ENCODE measurements at places on chromosomes 2 and 18.

DNA sequence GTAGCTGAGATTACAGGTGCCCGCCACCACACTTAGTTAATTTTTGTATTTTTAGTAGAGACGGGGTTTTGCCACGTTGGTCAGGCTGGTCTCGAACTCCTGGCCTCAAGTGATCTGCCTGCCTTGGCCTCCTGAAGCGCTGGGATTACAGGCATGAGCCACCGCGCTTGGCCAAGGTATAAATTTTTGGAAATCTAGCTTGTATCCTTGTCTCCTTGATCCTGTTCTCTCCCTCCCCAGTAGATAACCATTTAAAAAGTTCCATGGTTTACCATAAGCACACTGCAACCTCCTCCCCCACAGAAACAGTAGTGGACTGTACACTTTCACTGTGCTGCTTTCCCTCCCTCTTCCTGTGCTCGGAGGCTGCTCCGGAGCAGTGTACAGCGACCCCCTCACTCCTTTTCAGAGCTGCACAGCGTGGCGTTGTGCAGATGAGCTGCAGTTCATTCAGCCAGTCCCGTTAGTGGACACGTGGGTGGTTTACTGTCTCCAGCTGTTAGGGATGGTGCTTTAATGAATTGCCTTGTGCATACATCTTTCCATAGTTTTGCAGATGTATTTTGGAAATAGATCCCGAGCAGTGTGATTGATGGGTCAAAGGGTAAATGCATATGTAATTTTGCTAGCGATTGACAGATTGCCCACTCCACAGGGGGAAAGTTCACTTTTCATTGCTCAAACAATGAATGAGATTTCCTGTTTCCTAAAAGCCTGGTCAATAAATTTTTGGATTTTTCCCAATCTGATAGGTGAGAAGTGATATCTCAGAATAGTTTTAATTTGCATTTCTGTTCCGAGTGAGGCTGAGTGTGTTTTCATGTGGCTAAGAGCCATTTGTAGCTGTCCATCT is 14.8 kb downstream of the ASB1 start:
- DNase-seq: no peak

DNA sequence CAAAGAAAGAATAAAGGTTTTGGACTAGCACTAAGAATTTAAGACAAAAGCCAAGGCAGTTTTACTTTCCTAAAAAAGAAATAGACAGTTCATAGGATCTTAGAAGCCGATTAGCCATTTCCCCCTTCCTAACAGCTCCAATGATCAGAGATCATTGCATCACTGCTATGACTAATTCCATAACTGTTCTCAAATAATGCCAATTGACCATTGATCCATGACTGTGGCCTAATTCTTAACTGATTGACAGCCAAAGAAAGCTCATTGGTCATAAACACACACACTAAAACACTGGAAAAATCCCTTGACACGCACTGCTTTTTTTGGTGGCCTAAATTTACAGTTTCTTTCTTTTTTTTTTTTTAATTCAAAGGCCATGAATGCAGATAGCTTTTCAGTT is 345.0 kb upstream of the ACVR2A start:
- DNase-seq: no peak

GRCh38 chr2:174901075-174901474 is 104.1 kb downstream of the CHN1 start:
- DNase-seq: no peak

GRCh38 chr2:189375842-189376241 is 65.4 kb upstream of the WDR75 start:
- no peak for DNase-seq

DNA sequence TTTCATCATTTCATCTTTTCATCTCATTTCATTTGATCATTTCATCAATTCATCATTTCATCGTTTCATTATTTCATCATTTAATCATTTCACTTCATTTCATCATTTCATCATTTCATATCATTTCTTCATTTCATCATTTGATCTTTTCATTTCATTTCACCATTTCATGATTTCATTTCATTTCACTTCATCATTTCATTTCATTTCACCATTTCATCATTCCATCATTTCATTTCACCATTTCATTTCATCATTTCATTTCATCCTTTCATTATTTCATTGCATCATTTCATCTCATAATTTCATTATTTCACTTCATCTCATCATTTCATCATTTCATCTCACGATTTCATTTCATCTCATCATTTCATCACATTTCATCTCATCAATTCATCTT is 127.8 kb downstream of the ANKRD30BL start:
- DNase-seq: no peak

DNA sequence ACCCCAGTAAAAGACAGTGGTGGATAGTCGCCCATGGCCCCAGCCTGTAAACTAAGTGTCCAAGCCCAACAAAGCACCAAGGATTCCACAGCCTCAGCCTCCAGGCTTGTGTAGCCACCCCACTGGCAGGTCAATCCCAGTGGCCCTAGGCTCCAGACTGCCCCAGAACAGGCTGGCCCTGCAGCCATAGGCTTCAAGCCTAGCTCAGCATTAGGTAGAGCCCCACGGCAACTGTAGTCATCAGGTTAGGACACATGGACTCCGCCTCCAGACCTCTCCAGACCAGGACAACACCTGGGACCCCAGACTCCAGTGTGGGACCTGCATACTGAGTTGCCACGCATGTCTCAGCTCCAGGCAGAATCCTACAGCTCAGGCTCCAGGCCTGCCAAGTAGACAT is 1590.6 kb upstream of the DDX18 start:
- DNase-seq: no peak

DNA sequence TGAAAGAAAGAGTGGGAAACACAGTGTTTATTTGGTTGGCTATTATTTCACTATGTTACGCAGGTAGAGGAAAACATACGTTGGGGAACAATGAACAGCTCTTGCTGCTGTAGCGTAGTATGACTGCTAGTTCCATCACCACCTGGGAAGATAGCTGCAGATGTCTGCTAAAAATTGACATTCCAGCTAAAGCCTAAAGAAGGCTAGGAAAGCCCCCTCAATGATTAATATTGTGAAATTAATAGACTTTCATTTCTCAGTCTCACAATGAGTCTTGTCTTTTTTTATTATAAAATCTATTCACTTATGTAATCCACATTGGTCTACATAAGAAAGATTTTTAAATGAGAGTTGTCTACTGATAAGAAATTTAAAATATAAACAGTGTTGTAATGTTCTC is 165.7 kb downstream of the CPS1 start:
- DNase-seq: no peak

DNA sequence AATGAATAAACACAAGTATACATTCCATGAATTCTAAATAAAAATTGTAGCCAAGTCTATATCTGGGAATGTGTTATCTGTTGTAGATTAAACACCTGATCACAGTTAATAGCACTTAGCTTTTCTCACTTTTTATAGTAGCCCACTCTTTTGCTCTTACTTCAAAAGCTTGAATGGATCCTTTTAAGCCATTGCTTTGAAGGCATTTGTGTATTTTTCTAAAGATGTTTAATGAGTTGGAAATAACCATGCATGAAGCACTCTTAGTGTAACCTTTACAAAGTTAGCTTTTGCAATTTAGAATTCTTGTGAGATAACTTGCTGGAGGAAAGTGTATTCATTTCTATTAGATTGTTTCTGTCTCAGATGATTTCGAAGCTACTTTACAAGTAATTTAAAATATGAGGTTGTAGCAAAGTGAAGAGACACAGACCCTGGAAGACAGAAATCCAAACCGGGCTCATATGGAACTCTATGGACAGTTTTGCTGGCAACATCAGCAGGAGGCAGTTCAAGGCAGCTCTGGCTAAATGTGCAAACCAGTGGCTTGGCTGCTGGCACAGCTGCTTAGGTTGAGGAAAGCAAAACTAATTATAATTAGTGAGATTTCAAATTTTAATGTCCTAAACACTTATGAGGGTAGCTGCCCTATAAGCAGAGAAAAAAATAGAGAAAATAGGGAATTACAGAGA is 469.8 kb upstream of the ZEB2 start:
- no peak for DNase-seq

GRCh38 chr2:122078451-122078850 is 323.0 kb downstream of the TSN start:
- no peak for DNase-seq

DNA sequence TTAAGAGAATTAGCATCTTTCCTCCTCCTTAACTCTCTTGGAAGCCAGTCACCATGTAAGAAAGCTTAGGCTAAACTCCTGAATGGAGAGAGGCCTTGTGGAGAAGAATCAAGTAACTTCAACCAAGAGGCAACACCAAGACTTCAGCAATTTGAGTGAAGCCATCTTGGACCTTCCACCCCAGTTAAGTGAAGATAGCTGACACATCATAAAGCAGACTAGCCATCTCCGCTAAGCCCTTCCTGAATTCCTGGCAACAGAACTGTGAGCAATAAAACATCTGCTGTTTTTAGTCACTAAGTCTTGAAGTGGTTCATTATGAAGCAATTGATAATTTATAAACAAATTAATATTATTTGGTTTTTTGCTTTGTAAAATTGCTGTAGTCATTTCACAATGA is 1.5 kb upstream of the ZNF397 start:
- DNase-seq: no peak
